ENCODE measurements at places on chromosomes 5 and 9. TPM values are rescaled to one million over a fixed set of nuclear protein-coding genes. Genes with fewer than 3 reads are reported as not detected.
A peak's percentile ranks its signal among the peaks of the same experiment; 100 is the strongest.

Gene ORM2
- 1.6 TPM for total RNA-seq

Gene PTTG1
- total RNA-seq: 270 TPM

Gene TMC1
- total RNA-seq: 0.31 TPM

Gene CTXN3
- not detected for total RNA-seq

Gene SGCD
- 0.32 TPM for total RNA-seq

Gene B4GALT7
- total RNA-seq: 21.7 TPM

DNA sequence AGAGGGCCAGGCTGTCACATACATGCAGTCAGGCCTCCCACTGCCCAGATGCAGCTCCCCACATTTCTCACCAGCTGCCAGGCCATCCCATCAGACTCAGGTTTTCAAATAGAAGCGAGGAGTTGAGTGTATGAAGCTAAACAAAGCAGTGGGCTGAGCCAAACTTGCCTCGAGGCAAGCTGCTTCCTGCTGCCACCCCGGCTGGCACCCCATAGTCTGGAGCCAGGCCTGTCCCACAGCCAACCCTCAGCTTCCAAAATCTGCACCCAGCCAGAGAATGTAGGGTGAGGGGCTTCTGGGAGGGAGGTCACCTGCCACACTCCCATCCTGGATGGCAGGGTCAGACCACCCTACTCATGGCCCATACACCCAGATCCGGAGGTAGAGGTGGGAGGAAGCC lies 22.3 kb upstream of the ALDH1B1 start:
- DNase-seq: no peak

DNA sequence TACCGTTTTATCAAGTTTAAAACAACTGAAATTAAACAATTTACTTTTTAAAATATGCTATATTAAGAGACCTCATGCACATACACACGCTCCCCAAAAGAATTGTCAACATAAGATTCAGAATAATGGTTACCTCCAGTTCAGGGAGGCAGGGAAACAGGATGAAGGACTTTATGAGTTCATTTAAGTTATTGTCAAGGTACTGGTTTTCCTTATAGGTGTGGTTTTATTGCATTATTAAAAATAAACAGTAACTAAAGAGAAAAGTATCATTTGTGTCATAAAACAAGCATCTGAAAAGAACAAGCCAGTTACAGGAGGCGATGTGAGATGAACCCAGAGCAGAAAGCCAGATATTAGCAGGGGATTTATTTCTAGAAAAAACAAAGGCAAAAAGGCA lies 2376.7 kb downstream of the MAT2B start:
- no peak for DNase-seq

DNA sequence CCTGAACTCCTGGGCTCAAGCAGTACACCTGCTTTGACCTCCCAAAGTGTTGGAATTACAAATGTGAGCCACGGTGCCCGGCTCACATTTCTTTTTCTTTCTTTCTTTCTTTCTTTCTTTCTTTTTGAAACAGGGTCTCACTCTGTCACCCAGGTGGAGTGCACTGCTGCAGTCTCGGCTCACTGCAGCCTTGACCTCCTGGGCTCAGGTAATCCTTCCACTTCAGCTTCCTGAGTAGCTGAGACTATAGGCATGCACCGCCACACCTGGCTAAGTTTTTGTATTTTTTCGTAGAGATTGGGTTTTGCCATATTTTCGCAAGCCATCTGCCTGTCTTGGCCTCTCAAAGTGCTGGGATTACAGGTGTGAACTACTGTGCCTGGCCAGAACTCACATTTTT lies 183.7 kb downstream of the CCDC171 start:
- no peak for DNase-seq

DNA sequence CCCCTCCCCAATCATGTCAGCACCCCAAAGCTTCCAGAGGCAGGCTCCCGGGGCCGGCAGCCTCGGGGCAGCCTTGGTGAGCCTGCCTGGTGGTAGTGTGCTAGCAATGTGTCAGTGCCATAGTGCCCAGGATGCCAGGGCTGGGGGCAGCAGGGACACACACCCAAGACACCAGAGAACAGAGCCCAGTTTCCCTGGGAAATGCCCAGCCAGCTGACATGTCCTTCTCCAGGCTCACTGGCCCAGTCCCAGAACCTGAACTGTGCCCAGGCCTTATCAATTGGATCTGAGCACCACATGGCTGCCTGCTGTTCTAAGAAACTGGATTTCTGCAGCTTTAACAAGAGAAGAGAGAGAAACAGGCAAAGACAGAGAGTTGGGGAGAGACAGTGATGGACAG lies 74.9 kb upstream of the LRRTM2 start:
- DNase-seq: no peak

- no peak for DNase-seq
Observed at GRCh38 chr9:72753266-72753893, 199.5 kb downstream of the ALDH1A1 start.

DNA sequence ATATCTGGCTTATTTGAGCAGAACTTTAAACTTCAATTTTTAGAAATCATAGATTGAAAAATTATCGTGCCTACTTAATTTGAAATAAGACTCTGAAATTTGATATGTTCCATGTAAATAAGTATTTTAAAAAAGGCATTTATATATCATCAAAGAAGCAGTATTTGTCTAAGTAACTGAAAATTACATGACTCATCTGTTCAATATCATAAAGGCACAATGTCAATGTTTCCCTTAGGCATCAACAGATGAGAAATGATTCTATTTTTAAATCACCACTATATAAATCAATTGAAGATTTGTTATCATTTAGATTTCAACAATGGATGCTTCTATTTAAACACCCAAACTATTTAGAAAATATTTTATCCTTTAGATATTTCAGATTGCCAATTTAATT lies 142.9 kb upstream of the POU5F2 start:
- no peak for DNase-seq

DNA sequence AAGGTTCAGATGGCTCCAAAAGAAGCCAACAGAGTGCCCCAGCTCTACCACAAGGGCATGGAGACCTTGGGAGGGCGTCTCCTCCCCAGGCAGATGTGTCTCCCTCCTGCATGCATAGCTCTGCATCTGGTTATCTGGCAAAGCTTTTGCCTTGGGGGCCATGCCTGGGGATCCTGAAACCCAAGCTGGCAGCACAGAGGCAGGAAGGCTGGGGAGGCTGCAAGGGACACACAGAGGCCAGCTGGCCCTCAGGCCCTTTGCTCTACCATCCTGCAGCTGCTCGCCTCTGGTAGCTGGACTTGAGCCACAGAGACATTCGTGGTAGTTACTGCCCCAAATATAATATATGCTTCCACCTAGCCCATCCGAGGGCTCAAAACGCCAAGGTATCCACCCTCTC lies 3.9 kb downstream of the SEPTIN8 start:
- DNase-seq: no peak

- no peak for DNase-seq
Observed at GRCh38 chr5:66558560-66558959, 37.6 kb upstream of the MAST4 start.

DNA sequence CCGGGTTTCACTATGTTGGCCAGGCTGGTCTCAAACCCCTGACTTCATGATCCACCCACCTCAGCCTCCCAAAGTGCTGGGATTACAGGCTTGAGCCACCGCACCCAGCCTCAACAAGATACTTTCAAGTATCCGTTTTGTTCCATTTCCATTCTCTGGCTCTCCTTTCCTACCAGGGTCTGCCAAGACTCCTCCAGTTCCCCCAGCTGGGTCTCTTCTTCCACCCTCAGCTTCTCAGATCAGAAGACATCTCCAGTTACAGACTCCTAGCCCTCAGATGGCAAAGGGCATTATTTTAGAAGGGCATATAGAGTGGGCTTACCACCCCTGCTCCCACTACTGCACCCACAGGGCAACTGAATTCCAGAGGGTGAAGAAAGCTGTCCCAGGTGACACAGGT lies 1.5 kb upstream of the PDGFRB start:
- no peak for DNase-seq

GRCh38 chr9:95189251-95190098 lies 128.0 kb downstream of the FANCC start:
- DNase-seq: no peak

DNA sequence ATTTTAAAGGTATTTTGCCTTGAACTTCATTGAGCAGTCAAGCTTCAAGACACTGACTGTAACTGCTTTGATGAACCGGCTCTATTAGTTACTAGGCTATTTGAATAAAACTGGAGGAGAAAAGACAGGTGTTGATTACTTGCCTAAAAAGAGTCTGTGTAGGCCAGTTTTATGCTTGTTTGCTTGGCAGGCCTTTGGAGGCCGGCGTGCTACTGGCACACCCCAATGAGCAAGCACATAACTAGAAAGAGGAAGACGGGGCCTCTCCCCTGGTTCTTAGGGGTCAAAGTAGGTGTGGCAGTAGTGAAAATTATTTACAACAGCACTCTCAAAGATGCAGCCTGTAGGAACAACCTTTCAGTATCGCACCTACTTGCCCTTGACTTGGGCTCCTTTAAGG lies 2.1 kb upstream of the ZFR start:
- no peak for DNase-seq

DNA sequence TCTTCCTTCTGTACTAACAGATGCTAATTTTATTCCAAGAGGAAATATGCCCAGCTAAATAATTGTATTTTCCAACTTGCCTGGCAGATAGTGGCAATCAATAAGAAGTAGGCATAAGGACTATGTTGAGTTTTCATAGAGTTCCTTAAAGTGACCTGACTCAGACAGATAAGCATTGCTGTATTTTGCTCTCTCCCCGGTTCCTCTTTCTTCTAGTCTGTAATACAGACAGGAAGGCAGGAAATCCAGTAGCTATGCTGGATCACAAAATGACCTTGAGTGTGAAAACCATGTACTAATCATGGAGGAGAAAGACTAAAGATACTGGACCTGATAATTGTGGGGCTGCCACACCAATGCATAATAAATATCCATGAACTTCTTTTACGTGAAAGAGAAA lies 701.7 kb downstream of the CETN3 start:
- DNase-seq: no peak

- DNase-seq: no peak
Observed at GRCh38 chr5:72618708-72619107, 111.5 kb upstream of the ZNF366 start.

DNA sequence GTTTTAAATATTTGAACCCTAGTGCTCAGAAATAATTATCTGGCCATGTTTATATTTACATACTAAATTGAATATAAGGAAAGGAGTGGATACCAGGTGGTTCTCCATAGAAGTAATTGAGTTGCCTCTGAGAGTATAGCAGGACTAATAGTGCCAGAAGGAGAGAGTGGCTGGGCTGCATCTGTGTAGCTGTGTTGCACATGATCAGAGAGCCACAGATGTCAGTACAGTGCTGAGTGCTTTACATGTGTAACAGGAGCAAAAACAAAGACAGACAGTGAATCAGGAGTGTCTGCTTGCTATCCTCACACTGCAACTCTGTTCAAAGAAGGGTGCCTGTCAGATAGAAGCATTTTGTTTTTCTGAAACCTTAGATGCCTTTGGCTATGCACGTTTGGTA lies 353.9 kb upstream of the PAPPA start:
- no peak for DNase-seq

DNA sequence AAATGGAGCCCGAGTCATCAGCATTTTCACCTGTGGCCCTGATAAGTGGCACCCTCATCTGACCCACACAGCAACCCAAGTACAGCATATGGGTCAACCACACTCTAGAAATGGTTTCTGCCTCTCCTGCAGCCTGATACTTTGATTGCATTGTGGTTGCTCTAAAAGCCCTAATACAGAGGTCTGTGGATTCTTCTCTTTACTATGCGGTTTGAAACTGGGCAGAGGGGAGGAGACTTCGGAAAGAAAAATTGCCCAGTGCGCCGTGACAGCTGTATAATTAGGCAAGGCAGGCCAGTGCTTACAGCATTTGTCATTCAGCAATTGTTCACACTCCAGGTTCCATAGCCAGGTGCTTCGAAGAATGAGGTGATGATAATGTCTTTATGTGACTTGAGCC lies 361.0 kb downstream of the NFIB start:
- no peak for DNase-seq

DNA sequence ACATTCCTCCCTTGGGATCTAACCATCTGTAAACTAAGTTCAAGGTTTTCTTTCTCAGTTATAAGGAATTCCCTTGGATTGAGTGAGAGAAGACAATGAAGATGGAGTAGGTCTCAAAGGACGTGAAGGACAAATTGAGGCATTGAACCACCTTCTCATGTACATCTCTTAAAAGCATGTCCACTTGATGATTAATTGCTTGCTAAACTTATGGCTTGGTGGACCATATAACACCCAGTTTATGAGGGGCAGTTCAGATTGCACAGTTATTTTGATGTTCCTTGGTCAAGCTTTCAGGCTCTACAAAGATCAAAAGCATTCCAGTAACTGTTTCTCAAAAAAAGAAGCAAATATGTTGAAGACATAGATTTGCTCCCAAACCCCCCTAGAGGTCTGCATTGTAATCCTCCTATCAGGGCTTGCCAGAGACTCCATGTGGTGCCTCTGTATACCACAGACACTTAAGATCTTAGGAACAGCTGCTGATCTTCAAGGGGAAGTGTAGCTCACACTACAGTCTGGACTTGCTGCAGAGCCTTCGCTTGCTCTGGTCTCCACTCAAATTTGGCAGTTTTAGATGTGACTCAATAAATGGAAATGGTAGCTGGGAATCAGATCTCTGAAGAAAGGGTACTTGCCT lies 56.9 kb upstream of the ALDH1A1 start:
- DNase-seq: no peak

GRCh38 chr9:20405078-20405477 lies 217.2 kb downstream of the MLLT3 start:
- no peak for DNase-seq

DNA sequence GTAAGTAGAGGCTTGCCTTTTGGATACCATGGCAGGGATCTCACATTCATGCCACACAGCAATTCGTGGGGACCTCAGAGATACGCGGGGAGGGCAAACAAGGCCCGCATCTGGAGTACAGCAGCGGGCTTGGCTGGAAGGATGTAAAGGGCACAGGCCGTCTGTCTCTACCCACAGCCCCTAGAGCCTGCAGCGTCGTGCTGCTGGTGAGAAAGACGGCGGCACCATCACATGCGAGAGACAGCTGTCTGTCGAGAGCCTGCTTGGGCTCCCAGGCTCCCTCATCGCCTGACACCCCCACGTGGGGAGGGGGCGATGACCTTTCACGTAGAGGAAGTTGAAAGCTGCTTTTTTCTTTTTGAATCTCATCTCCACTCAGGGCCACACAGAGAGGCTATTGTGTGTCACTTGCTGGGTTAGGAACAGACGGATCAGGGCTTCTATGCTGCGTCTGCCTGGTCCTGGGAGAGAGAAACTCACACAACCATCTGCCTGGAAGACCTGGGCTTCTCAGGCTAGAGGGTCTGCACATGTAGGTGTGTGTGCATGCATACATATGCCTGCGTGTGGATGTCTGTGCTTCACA lies 134.6 kb upstream of the PPP1R26 start:
- DNase-seq: peak; percentile 4

DNA sequence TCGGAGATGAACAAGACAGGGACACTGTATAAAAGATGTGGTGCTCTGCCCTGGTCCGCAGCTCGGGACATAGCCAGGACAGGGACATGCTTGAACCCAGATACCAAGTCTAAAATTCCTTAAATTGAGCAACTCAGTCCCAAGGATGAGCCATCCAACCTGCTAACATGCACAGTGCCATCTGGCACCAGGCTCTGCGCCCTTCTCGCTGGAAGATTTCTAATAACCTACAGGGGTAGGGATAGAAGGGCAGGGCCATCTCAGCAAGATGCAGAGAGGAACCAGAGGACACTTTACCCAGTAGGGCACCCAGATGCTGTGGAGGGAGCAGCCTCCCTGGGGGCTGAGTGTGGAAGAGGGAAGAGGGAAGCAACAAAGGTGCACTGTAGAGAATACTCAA lies 60.1 kb downstream of the SEMA4D start:
- DNase-seq: no peak

- DNase-seq: no peak
Observed at GRCh38 chr5:125814119-125814518, 609.1 kb upstream of the GRAMD2B start.

GRCh38 chr9:121721058-121721350 lies 69.6 kb downstream of the DAB2IP start:
- DNase-seq: no peak

- DNase-seq: no peak
Observed at GRCh38 chr5:109701792-109702191, 12.1 kb downstream of the MAN2A1 start.
